ENCODE measurements at places on chromosomes 13 and 19. TPM values are rescaled to one million over a fixed set of nuclear protein-coding genes. Genes with fewer than 3 reads are reported as not detected.

Gene KLK13
- not detected for total RNA-seq

Gene PODNL1
- 3.5 TPM for total RNA-seq

Gene CYP2A6
- not detected for total RNA-seq

Gene TGFB1
- 69.6 TPM for total RNA-seq

Gene ZNF793
- 11.8 TPM for total RNA-seq

Gene SLC15A1
- total RNA-seq = not detected

Gene TLE5
- total RNA-seq = 346 TPM

Gene PNMA8B
- 4.9 TPM for total RNA-seq

Gene CDKN2D
- 16.2 TPM for total RNA-seq

Gene ZNF112
- 5.0 TPM for total RNA-seq

Gene LILRB4
- total RNA-seq = 8.5 TPM

Gene SPC24
- 4.7 TPM for total RNA-seq

Gene LAIR2
- not detected for total RNA-seq

Gene OR7D2
- total RNA-seq = not detected

Gene SOX1
- not detected for total RNA-seq

Gene SPACA6
- 24.1 TPM for total RNA-seq

Gene TMEM255B
- total RNA-seq = 11.2 TPM

Gene NLRP11
- total RNA-seq = not detected

Gene ZNF841
- 46.3 TPM for total RNA-seq

Gene ZNF439
- 28.2 TPM for total RNA-seq

Gene GPR4
- total RNA-seq = 5.1 TPM

Gene CEACAM20
- not detected for total RNA-seq

Gene LDLR
- total RNA-seq = 108 TPM

Gene LPAR2
- 11.6 TPM for total RNA-seq

Gene LRRC25
- total RNA-seq = 18.7 TPM

Gene TMEM145
- not detected for total RNA-seq

Gene C19orf33
- 6.7 TPM for total RNA-seq

Gene SHISA7
- total RNA-seq = not detected

Gene LAIR1
- total RNA-seq = 64.7 TPM

Gene EDNRB
- total RNA-seq = 14.2 TPM

Gene CERS1
- 1.1 TPM for total RNA-seq

Gene ZNF681
- total RNA-seq = 0.56 TPM
